Effector memory CD4-positive, alpha-beta T cell (primary cell): ENCODE measurements at places on chromosomes 4 and X.

- no peak for DNase-seq
These were observed 151.7 kb downstream of the SNCA start for GRCh38 chr4:89685277-89685676.

GRCh38 chrX:12986164-12986779 is 11.4 kb downstream of the TMSB4X start:
- DNase-seq = no peak

DNA sequence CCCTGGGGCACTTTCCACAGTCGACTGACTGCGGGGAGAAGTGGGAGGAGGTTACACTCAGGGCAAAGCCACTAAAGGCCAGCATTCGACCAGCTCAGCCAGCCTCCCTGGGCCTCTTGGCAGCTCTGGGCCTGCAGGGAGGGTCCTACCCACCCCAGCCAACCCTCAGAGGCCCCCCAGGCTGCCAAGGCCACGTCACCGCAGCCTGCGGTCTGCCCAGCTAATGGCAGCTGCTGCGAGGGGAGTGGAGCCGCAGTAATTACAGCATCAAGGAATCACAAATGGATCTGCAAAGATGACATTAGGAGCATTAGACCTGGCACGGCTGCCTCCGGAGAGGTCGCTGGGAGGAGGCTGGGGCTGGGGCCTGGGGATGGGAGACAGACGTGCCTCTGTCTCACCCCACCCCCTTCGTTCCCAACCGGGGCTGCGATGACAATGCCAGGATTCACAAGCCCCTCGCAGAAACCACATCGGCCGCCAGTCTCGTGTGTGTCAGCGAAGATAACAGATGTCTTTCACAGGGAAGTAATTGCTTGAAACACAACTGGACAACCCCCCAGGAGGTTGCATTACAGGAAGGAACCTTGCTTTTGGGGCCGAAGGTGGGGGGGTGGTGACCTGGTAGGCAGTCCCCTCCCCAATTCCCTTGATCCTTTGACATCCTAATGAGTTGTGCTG is 367.6 kb downstream of the BCOR start:
- DNase-seq = no peak

DNA sequence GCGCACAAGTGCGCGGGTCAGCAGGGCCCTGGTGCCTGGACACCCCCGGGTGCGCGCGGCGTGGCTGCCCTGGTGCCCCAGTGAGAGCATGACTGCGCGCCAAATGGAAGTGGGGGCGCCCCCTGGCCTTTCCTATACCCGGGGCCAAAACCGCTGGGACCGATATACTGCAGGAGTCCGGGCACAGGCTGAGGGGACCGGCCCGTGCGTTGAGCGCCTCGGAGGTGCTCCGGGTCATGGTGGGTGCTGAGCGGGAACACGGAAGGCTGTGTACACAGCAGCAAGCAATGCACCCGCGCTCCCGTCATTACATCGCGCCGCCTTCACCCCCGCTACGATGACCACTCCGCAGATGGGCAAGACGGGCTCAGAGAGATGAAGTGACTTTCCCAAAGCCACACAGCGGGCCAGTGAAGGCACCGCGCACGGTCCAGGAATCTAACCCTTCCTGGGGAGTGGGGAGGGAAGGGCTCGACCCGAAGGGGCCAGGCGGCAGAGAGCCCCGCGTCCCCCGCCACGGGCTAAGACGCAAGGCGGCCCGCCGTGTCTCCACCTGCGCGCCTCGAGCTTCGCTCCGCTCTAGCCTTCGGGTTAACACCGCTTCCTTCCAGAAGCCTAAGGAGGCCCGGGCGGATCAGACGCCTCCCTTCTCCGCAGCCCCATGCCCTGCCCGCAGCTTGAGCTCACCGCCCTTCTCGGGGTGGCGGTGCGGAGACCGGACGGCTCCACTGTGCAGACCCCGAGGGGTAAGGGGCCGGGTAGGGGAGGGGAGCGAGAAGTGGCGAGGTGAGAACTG is 11.3 kb downstream of the HMX1 start:
- DNase-seq = no peak

- DNase-seq = no peak
These were observed 26.5 kb downstream of the ADH5 start for GRCh38 chr4:99062120-99062519.

DNA sequence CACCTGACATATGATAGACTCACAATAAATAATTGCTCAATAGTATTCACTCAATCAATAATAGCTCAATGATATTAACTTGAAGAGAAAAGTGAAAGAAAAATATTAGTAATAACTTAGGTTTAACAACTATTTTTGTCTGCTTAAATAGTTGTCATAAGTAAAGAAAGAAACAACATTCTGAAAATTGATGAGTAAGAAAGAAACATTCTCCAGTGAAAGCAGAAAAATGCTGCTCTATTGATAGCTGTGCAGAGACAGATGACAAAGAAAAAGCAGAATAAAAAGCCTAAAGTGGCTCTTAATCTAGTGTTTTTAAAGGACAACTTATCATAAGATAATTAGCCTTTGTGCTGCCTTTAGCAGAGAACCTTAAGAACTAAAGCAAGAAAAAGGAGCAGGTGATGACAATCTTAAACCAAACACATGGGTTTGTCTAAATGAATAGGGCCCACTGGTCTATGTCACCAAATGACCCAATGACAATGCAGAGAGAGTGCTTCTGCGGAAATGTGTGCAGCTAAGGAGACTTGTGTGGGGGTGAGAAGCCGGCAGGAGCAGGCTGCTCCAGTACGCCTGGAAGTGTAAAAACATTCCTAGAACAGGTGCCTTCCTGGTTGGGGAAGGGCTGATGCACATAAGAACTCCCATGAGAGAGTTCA is 13.2 kb downstream of the HS3ST1 start:
- no peak for DNase-seq
